Pulmonary artery endothelial cell (primary cell): ENCODE measurements at places on chromosomes 16 and 17. TPM values are rescaled to one million over a fixed set of nuclear protein-coding genes. Genes with fewer than 3 reads are reported as not detected.

TSPAN10 gene
- 0.14 and 0.26 TPM in 2 replicates for total RNA-seq

GLIS2 gene
- total RNA-seq: 1.1 and 1.6 TPM in 2 replicates

FBXW10 gene
- total RNA-seq: under 0.01 TPM in 1 of 2 replicates, not detected in the other

KIF2B gene
- not detected in 2 replicates for total RNA-seq

GHDC gene
- 14.3 and 16.2 TPM in 2 replicates for total RNA-seq

KRTAP9-7 gene
- not detected in 2 replicates for total RNA-seq

PERCC1 gene
- total RNA-seq: not detected in 2 replicates

JPH3 gene
- total RNA-seq: 0.04 and 0.13 TPM in 2 replicates

TEFM gene
- 9.0 and 11.7 TPM in 2 replicates for total RNA-seq

KRTAP4-3 gene
- not detected in 2 replicates for total RNA-seq

CCL3 gene
- total RNA-seq: not detected in 2 replicates

KCNJ16 gene
- 0.07 TPM in 1 of 2 replicates, not detected in the other for total RNA-seq

MPDU1 gene
- 72.5 and 100 TPM in 2 replicates for total RNA-seq

CLDN9 gene
- not detected in 2 replicates for total RNA-seq

TMEM88 gene
- total RNA-seq: 5.8 and 19.8 TPM in 2 replicates

CDRT15 gene
- total RNA-seq: not detected in 2 replicates

CES1 gene
- total RNA-seq: 0.13 TPM in 1 of 2 replicates, not detected in the other

LDHD gene
- total RNA-seq: 1.1 and 1.6 TPM in 2 replicates

TPSB2 gene
- not detected in 2 replicates for total RNA-seq

SLC5A10 gene
- total RNA-seq: not detected in 2 replicates

TMC8 gene
- total RNA-seq: under 0.01 TPM in 1 of 2 replicates, not detected in the other

CAVIN1 gene
- 817 and 880 TPM in 2 replicates for total RNA-seq

CHST4 gene
- total RNA-seq: not detected in 2 replicates

NLGN2 gene
- total RNA-seq: 1.7 and 2.6 TPM in 2 replicates

ENO3 gene
- 1.3 and 1.6 TPM in 2 replicates for total RNA-seq

ACSM3 gene
- total RNA-seq: 4.7 and 14.0 TPM in 2 replicates

NPIPB13 gene
- total RNA-seq: 0.46 and 1.4 TPM in 2 replicates

ADGRG3 gene
- not detected in 2 replicates for total RNA-seq

KRTAP1-5 gene
- total RNA-seq: not detected in 2 replicates

AGRP gene
- not detected in 2 replicates for total RNA-seq

FOXN1 gene
- not detected in 2 replicates for total RNA-seq

PRAC1 gene
- total RNA-seq: not detected in 2 replicates

SLC13A5 gene
- not detected in 2 replicates for total RNA-seq

TBX4 gene
- total RNA-seq: not detected in 2 replicates

DLG4 gene
- 11.3 and 12.5 TPM in 2 replicates for total RNA-seq

PRSS33 gene
- total RNA-seq: not detected in 2 replicates

RNU2-1 gene
- not detected in 2 replicates for total RNA-seq

UTS2R gene
- not detected in 2 replicates for total RNA-seq

CES5A gene
- not detected in 2 replicates for total RNA-seq

IKZF3 gene
- total RNA-seq: not detected in 2 replicates

MARVELD3 gene
- not detected in 2 replicates for total RNA-seq

CCDC78 gene
- 1.3 and 1.4 TPM in 2 replicates for total RNA-seq

ZFP1 gene
- total RNA-seq: 10.7 and 13.5 TPM in 2 replicates

CMC2 gene
- 50.1 and 67.4 TPM in 2 replicates for total RNA-seq

OTOA gene
- 0.11 TPM in 1 of 2 replicates, not detected in the other for total RNA-seq

PYY gene
- total RNA-seq: not detected in 2 replicates

TRPV3 gene
- total RNA-seq: not detected in 2 replicates

DLX4 gene
- not detected in 2 replicates for total RNA-seq

CCDC200 gene
- not detected in 2 replicates for total RNA-seq

IRX6 gene
- total RNA-seq: not detected in 2 replicates

SLC46A1 gene
- 3.8 and 4.5 TPM in 2 replicates for total RNA-seq
